ENCODE measurements at places on chromosomes 3 and 15.

DNA sequence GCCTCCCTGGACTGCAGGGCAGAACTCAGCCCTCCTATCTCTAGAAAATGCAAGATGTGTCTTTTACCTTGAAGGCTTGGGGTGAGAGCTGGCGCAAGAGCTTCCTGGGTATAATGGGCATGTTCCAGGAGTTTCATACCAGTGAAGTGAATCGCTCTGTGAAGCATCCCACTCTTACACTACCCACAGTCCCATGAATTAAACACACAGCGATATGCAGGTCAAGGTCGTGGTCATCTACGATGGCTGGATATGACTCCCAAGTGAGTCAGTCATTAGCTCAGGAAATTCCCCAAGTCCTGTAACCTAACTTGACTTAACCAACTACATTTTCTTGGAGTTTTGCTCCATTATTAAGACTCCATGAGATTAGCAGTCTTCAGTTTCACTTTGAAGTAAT, 439.7 kb downstream of the NTRK3 start:
- DNase-seq: no peak

- no peak for DNase-seq
Observed at GRCh38 chr3:123401836-123402530, 46.9 kb downstream of the ADCY5 start.

DNA sequence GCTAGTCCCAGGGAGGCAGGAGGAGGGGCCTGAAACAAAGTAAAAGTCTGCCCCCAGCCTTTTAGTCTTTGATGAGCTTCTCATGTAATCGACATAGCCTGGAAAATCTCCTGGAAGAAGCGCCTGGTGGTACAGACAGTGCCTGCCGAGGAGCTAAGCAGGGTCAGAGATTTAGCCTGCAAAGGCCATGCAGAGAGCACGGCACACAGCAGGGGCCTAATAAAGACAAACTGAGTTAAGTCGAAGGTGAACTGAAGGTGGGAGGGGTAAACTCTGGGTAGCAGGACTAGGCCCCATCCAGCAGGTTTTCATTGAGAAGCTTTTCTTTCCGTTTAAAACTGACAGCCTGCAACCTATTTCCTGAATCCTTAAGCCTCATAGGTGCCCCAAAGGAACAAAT, 115.5 kb upstream of the ABHD17C start:
- DNase-seq: no peak

- DNase-seq: no peak
Observed at GRCh38 chr15:70361891-70362290, 264.2 kb upstream of the TLE3 start.

DNA sequence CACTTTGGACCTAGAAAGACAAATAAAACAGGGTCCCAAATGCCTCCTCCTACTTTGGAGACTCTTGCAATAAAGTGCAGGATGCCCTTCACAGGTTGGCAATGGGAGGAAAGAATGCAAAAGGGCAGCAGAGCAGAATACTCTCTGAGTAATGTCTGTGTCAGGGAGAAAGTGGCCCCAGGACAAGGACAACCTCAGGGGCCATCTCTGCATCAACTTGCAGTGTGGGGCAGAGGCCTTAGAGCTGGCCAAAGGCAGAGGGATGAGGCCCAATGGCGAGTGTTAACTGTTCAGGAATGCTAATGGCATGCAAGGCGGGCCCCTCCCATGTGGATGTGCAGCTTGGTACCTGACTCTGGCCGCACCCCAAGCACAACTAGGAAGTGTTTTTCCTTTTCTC, 8.4 kb downstream of the UPK1B start:
- DNase-seq: no peak

GRCh38 chr3:37902674-37903073, 41.0 kb downstream of the CTDSPL start:
- no peak for DNase-seq
